ENCODE measurements at places on chromosomes 5 and 9. TPM values are rescaled to one million over a fixed set of nuclear protein-coding genes. Genes with fewer than 3 reads are reported as not detected.

PCDHGA1 gene
- 0.16 TPM for polyA plus RNA-seq

PLCXD3 gene
- 0.65 TPM for polyA plus RNA-seq

SELENOP gene
- 211 TPM for polyA plus RNA-seq

CDX1 gene
- 0.09 TPM for polyA plus RNA-seq

CNTNAP3B gene
- polyA plus RNA-seq = 5.6 TPM

All from lung (tissue), 17 donors.